ENCODE measurements at places on chromosomes 7 and 10.

GRCh38 chr10:119595134-119595675 lies 1.6 kb downstream of the TIAL1 start:
- DNase-seq, result no peak

DNA sequence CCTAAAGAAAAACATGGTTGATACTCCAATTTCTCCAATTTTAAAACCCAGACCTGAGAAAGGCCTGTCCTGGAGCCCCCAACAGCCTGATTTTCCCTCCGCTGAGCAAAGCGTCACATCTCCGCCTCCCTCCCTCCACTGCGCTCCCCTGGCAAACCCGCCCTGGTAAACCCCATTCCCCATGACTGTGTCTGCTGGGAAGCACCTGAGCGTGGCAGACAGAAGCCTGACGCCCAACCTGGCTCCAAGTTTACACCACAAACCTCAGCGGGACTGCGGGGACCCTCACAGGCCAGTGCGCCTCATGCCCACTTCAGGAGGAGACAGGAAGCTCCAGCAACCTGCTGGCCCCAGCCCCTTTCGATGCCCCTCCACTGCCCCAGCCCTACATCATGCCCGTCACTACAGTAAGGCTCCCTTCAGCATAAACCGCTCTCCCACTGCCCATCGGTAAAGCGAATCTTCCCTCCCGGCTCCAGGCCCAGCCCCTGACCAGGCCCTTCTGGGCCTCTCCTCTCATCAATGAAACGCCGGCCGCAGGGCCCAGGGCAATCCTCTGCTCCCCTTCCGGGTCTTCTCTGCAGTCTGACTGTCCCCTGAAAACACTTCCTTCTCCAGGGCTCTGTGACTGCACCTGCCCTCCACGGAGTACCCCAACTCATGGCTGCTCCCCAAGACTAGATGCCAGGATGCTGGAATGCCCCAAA lies 233.3 kb downstream of the MAD1L1 start:
- no peak for DNase-seq

- no peak for DNase-seq
These were observed 370.1 kb downstream of the IPMK start for GRCh38 chr10:57897611-57898010.

DNA sequence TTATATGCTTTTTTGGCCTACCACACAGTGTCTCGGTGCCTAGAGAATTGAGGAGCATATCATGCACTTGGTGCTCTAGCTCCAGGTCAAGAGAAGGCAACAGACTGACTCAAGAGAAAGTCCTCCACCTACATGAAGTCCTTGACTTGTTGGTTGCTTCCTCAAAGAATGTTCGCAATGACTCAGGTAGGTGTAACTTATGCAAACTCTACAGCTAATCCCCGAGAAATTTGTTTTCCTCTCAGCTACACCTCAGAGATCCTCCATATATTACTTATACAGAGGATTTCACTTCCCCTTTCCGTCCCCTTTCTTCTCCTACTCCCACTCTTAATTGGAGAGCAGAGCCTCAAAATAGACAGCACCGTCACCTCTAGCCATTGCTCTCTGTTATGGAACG lies 1013.1 kb downstream of the KCNMA1 start:
- no peak for DNase-seq

DNA sequence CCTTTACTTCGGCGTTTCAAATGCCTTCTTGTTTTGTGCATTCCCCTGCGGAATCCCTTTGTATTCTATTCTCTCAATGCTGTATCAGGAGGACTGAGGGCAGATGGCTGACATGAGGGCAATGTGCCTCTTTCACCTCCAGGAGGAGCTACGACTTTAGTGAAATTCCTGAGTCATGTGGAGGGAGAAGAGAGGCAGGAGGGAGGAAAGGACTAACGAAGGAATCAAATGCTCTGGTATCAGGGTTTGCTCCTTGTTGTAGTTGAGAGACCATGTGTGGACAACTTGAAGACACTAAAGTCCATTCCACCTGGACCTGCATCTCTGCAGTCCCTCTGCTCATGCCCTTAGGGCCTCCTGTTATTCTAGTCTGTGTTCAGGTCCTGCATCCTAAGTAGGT lies 40.2 kb upstream of the PRSS58 start:
- no peak for DNase-seq

DNA sequence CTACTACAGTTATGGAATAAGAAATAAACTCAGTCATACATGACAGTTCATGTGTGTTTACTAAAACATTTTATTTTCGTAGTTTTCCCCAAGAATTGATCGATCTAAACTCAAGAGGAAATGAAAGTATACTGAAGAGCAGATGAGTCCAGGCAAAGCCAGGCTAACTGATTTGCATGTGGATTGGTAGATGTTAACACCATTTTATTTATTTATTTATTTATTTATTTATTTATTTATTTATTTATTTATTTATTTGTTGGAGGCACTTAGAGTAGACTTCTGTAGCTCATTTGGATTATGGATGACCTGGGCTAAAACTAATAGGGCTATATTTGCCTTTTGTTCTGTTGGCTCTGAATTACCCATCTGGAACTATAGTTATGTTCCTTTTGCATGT lies 68.5 kb upstream of the DKK1 start:
- no peak for DNase-seq

GRCh38 chr10:786633-787474 lies 97.4 kb upstream of the DIP2C start:
- DNase-seq, result no peak

GRCh38 chr10:86755454-86755739 lies 1.0 kb upstream of the BMPR1A start:
- DNase-seq, result no peak

DNA sequence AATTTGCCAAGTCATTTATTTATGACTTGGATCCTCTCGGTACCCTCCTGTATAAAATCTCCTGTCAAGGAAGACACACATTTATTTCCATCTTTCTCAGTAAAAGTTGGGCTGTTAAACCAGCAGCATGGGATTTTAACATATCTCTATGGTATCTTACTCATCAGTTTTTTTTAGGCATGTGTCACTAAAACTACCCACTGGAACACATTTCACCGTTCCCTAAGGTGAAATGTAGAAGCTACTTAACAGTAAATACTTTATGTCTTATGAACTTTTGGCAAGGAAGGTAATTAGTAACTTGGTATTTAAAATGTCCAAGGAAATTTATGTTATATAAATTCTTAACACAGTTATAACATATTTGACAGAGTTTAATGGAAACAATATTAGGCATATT lies 152.5 kb upstream of the HDAC9 start:
- DNase-seq, result no peak

- no peak for DNase-seq
These were observed 843.9 kb upstream of the AUTS2 start for GRCh38 chr7:68754414-68754813.

DNA sequence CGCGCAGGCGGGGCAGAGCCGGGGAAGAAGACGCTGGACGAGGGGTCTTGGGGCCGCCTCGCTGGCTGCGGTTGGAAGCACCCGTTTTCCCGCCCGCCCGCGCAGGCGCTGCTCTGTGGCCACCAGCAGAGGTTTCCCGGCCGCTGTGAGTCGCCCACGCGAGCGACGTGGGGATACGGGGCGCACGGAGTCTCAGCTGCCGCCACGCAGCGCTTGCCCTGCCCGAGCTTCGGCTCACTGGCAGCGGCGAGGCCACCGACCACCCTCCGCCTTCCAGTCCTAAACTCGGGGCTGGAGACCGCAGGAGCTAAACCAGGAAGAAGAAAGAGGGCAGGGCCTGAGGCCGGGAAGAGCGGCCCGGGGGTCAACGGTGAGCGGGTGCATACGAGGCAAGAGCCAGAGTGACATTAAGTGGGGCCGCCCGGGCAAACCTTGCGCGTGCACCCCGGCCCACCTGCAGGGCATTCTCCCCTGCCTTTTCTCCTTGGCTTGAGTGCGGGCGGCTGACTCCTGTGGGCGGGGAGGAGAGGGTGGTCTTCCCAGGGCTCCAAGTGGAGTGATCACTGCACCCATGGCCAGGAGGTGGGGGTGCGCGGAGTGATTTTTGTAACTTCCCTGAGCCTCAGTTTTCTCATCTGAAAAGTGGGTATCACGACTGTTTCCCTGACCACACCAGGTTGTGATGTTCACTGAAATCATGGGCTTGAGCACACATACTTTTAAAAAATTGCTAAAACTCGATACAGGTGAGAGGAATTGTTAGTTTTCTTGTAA lies 7.1 kb upstream of the EMX2 start:
- no peak for DNase-seq

DNA sequence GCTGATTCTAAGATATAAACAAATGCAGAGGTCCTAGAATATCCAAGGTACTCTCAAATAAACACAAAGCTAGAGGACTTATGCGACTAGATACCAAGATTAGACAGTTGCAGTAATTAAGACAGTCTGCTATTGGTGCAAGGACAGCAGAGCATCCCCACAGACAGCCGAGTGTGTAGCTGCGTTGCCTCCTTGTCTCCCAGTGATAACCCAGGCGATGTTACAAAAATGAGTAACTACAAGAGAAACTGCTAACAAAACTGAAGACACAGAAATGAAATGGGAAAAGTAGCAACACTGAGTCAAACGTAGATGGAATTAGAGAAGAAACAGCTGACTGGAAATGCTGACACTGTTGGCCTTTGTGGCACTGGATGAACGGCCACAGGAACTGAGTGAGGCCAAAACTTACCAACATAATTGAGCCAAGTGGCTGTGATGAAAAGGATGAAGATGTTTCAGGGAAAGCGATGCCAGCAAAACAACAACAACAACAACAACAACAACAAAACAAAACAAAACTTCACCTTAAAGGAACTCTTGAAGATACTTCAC lies 54.3 kb downstream of the BAIAP2L1 start:
- DNase-seq, result no peak

GRCh38 chr7:17029150-17029549 lies 147.4 kb upstream of the AGR3 start:
- DNase-seq, result no peak

GRCh38 chr10:108422286-108422685 lies 1257.8 kb upstream of the SORCS1 start:
- DNase-seq, result no peak
